ENCODE measurements at places on chromosomes 3 and 15. TPM values are rescaled to one million over a fixed set of nuclear protein-coding genes. Genes with fewer than 3 reads are reported as not detected.

DNA sequence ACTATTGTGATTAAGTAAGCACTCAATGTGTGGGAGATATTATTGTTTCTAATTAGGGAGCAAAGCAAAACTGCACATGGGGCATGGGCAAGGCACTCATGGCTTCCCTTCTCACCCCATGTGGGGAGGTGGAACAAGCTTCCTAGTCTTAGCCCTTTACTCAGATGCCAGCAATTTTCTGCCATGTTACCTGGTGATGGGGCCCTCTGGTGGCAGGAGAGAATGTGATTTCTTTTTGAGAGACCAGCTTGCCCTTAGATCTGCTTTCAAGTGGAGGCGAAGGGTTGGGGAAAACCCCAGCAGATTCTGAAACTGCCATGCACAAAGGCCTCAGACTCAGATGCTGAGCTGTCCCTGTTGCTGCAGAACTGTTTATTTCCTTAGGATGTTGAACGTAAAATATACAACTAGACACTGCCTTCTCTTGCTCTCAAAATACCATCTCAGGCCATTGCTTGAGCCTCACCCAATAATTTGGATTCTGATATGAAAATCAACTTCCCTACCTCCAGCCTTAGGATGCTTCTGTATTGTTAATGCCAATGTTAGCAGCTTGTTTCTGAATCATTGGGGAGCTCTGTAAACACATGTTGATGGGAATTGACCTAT lies 130.2 kb upstream of the TPRG1 start:
- peak; percentile 37 for DNase-seq

The OSBPL10 gene
- total RNA-seq: 33.7 TPM

DNA sequence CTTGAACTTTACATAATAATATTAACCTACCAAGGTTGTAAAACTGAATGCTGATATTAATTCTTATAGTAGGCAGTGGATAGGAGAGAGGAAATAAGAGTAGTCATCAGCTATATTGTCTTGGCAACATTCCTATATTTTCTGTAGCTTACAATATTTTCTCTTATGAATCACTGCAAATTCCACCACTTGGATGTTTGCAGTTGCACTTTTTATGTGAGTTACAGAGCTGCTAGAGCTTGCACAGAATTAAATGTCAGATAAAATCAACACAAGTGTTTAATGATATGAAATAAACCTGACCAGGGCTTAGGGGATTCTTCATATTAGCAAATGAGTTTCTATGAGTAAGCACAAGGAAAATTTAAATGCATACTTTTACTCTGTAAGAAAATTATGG lies 1710.1 kb downstream of the SI start:
- DNase-seq: no peak

- no peak for DNase-seq
These were observed 22.4 kb downstream of the LYZL4 start for GRCh38 chr3:42387802-42388651.

GRCh38 chr3:37324850-37325321 lies 150.5 kb upstream of the LRRFIP2 start:
- no peak for DNase-seq

- no peak for DNase-seq
These were observed 614.8 kb downstream of the DIPK2A start for GRCh38 chr3:144586382-144586781.

DNA sequence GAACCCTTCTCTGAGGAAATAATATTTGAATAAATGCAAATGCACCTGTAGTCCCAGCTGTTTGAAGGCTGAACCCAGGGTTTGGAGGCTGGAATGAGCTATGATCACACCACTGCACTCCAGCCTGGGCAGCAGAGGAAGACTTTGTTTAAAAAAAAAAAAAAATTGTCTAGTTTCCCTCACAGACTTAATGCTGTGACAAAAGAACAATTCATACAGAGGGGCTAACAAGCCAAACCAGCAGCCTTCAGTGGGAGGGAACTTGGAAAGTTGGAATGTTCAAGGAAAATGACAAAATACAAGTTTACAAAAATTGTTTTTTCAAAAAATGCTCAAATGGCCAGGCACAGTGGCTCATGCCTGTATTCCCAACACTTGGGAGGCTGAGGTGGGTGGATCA lies 228.0 kb upstream of the CGNL1 start:
- no peak for DNase-seq

The KBTBD13 gene
- total RNA-seq: not detected
